ENCODE measurements at places on chromosomes 1 and 21.

DNA sequence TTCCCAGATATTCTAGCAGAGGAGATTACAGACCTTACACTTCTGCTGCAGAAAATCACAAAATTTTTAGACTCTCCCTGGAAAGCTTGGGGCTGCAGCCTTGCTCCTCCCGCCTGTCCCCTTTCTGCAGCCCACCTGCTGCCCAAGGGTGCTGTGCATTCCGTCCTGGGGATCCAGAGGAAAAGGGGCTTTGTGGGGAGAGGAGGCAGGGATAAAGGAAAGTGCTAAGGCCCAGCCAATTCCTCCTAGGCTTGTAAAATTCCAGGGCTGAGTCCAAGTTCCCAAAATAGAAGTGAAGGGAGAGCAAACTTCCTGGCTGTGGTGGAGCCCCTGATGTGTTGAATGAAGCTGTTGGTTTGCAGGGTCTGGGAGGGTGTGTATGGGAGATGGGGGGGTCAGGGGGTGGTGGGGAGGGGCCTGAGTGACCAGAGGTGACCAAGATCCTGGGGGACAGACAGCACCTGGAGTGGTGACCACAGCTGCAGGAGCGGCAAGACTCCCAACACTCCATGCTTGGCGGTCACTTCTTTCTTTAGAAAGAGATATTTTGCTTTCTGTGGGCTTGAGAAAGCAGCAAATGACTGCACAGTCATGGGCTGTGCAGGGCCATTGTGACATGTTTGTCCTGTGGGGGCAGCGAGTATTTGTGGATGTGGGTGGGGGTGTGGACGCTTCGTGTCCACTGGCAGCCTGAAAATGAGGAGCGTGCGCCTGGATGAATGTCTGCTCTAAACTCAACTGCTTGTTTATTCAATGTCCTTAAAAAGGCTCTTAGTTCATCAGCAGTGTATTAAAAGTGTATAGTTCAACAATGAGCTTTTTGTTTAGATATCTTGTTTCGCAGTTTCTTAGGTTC is 68.4 kb downstream of the TLR5 start:
- no peak for DNase-seq

- no peak for DNase-seq
Measured at GRCh38 chr1:175332515-175332914, 139.9 kb upstream of the KIAA0040 start.

DNA sequence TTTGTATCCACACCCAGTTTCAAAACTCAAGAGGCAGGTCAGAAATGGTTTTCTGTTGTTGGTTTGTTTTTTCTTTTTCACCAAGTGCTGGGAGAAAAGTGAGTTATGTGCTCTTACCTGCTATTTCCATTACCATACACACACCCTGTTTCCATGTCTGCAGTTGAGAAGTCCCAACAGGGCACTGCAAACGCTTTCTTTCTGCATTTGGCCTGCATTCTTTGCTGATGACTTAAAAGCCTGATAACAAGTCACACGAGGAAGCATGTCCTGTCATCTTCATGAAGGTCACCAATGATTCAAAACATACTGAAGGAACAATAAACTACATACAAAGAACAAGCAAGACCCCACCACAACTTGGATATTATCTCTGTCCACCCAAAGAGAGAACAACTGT is 24.8 kb upstream of the KCNE1 start:
- DNase-seq: no peak

GRCh38 chr1:167453123-167453522 is 65.2 kb downstream of the CD247 start:
- DNase-seq: no peak

DNA sequence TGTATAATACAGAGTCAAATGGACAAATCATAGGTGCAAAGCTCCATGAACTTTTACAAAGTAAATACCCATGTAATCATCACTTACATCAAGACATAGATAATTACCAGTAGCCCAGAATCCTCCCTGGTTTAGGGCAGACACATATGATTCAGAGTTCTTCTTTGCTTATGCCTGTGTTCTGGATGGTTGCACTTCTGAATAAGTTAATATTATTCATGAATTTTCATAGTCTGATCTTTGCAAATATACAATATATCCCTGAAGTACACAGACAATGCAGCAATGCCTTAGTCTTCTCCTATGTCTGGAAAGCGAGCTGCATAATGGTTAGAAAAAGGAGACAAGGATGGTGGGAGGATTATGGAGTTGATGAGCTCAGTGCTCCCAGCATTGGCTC is 122.4 kb upstream of the PLXNA2 start:
- DNase-seq: no peak

DNA sequence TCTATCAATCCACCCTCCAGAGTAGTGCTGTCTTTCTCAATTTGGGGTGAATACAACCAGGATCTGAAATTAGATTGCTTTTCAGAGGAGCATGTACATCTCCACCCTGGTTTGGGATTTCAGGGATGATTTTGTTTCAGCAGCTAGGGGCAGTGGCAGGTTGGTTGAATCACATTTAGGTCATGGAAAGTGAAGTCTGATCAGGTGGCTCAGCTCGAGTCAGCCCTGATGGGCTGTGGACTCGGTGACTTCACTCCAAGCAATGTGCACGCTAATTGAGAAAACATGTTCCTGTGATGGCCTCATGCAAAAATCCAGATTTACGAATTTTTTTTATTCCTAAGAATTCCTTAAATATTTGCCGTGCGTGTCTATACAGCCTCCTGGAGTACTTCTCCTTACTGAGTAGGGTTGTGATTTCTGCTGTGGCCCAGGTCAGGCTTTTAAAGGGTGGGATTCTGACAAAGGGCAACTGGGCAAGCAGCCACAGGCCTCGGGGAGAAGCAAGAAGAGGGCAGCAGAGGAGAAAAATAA is 7.5 kb downstream of the NGF start:
- DNase-seq: no peak

GRCh38 chr21:42080788-42081083 is 9.6 kb downstream of the UMODL1 start:
- DNase-seq: no peak

DNA sequence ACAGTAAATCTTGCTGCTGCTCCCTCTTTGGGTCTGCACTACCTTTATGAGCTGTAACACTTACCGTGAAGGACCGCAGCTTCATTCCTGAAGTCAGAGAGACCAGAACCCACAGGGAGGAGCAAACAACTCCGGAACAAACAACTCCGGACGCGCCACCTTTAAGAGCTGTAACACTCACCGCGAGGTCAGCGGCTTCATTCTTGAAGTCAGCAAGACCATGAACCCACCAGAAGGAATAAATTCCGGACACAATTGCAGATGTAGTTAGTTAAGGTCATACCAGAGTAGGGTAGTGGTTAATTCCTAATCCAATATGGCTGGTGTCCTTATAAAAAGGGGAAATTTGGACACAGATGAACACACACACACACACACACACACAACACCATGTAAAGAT is 37.7 kb downstream of the VTCN1 start:
- no peak for DNase-seq

DNA sequence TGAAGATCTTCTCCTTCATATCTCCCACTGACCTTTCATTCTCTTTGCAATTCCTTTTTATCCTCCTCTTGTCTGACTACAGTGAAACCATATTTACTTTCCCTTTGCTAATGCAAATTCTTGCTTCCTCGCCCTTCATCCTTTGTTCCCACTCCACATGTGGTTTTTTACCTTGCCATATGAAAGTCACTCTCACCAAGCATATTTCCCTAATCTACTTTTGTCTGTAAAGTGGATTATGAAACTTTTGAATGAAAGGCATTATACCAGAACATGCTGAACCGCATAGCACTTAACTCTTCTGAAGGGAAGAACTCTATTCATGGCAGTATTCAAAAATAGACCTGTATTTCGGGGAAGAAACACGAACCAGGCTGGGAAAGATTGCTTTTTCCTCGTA is 8.0 kb upstream of the TMPRSS15 start:
- no peak for DNase-seq

GRCh38 chr21:46468108-46468774 is 9.6 kb downstream of the DIP2A start:
- DNase-seq: no peak

GRCh38 chr1:56320464-56321149 is 258.8 kb downstream of the PLPP3 start:
- DNase-seq: no peak

DNA sequence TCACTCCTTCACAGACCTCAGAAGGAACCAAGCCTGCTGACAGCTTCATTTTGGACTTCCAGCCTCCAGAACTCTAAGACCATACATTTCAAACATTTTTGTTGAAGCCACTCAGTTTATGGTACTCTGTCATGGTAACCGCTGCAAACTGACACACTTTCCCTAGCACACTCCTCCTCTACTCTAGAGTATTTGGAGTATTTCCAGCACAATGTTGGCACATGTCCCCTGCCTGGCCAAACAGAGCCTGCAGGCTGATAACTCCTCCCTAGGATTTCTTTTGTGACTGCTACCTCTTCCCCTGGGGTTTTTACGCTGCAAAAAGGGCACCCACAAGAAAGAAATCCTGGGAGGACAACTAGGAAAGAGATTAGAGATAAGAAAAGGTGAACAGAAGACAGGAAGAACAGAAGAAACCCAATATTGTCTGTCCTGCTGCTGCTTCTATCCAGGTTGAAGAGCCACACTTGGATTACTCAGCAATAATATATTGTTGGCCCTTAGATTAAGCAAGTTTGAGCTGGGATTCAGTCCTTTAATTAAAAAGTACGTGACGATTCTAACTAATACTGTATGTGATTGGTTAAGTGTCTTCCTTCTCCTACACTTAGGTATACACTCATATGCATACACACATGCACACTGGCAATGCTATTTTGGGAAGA is 844.1 kb downstream of the LTN1 start:
- DNase-seq: no peak

- DNase-seq: no peak
Measured at GRCh38 chr1:18893120-18893519, 9.2 kb downstream of the ALDH4A1 start.

DNA sequence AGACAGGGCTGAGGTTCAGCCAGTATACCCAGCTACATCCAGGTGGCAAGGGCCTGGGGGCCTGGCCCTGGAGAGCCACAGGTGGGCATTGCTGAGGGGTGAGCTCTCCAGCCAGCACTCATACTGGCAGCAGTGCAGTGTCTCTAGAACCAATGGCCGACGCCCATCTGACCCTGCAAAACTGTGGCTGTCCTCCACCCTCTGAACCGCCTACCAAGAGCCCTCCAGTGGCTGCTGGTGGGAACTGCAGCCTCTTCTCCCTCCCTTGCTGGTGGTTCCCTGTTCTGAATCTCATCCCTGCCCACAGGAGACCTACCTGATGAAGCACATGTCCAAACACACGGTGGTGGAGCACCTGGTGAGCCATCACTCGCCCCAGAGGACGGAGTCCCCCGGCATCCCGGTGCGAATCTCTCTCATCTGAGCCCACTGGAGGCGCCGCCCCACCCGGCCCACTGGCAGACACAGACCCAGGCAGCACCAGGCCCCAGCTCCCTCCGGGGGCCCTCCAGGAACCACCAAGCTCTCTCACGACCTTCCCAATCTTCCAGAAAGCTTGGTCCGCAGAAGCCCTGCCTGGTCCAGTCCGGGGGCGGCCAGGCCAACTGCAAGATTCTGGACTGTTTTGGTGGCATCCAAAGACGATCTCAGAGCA is 22.1 kb downstream of the A3GALT2 start:
- DNase-seq: peak; percentile 60

DNA sequence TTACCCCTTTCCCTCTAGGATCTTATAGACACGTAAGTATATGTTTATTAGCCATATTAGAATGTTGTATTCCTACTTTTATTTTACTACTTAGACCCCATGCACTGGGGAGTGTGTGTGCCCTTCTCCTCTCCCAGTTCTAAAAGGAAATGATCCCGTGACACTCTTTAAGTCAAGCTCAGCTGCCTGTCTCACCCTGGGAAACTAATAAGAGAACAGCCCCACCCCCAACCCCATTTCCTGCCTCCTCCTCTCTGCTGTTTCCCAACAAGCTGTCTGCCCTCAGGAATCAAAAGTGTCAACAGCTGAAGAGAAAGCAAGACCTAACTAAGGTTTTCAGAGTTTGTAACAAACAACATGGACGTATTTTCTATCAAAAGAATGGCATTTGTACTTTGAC is 92.6 kb upstream of the VAV3 start:
- DNase-seq: no peak

- DNase-seq: peak; percentile 28
Measured at GRCh38 chr1:26772687-26773086, 15.1 kb upstream of the PIGV start.

GRCh38 chr1:40921981-40922677 is 57.4 kb upstream of the CTPS1 start:
- DNase-seq: no peak

DNA sequence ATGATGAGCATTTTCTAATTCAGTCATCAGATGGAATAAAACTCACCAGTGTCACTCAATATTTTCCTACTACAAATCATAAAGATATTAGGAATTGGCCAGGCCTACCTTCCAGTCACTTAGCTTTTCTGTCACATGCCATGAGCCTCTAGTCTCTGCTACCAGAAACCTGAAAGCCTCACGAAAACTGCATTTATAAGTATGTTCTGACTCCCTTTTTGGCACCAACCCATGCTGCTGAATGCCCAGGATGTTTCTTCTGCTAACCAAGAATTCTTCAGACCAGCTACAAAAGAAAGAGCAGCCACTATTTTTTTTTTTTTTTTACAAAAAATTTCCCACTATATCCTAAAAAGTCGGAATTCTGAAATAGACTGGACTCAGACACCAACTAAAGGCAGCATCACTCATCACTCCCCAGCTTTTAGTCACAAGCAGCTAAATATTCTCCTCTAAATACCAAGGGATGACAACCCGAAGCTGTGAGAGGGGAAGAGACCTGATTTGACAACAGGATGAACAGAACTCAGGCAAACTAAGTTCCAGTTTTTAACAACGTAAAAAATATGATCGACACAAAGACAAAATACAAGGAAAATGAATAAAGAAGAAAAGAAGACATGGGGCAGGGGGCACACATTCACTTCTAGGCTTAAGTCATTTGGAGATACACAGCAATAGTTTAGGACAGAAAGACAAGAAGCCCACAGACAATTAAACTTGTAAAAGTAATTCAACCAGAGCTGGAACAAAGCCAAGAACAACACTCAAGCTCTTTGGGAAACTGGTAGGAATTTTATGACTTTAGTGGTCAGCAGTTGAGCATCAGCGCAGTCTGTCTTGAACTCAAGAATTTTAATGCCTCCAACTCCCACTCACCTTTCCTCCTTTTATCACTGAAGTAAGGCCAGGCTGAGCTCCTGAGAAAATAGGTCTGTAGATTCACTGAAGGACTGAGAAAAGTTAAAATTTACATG is 1.7 kb downstream of the DCAF8 start:
- DNase-seq: no peak

Measured in A549 (cell line).